CD8-positive, alpha-beta memory T cell (primary cell): ENCODE measurements at places on chromosomes 12 and 14. TPM values are rescaled to one million over a fixed set of nuclear protein-coding genes. Genes with fewer than 3 reads are reported as not detected.

The HOTAIR gene
- not detected for polyA plus RNA-seq

The TMCC3 gene
- 0.41 TPM for polyA plus RNA-seq

GRCh38 chr14:51382506-51382905, 142.5 kb downstream of the TMX1 start:
- no peaks in the 10 kb centered on the region for H3K36me3 ChIP-seq
- no peaks in the 10 kb centered on the region for H3K27me3 ChIP-seq

- H3K27me3 ChIP-seq, result no peaks in the 10 kb centered on the region
- H3K4me1 ChIP-seq, result no peaks in the 10 kb centered on the region
- no peak for DNase-seq
- no peak overlapping the region for H3K4me3 ChIP-seq
- H3K36me3 ChIP-seq, result peaks cover 4% of the 10 kb centered on the region
- H3K27ac ChIP-seq, result no peak overlapping the region
Measured at GRCh38 chr12:26554332-26554731, 278.7 kb downstream of the ITPR2 start.

DNA sequence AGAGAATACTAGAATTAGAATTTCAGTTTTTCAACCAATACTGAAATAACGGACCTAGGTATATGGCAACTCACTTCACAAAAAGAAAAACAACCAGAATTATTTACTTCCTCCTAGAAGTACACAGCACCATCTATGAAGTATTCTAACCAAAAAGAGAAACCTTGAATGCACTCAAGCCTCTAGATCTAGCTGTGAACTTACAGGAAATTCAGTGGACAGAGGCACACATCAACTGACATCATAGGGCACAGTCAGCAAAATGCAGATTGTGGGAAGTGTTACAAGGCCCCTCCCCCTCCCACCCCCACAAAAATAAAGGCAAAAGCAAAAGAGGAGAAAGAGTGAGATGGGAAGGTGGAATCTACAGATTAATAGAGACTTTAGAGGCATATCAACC, 102.4 kb downstream of the TMTC1 start:
- H3K27ac ChIP-seq, result no peak overlapping the region
- H3K4me3 ChIP-seq, result no peak overlapping the region
- no peaks in the 10 kb centered on the region for H3K27me3 ChIP-seq
- no peak for DNase-seq
- H3K36me3 ChIP-seq, result no peaks in the 10 kb centered on the region
- no peaks in the 10 kb centered on the region for H3K4me1 ChIP-seq
